Cardiac muscle cell (in vitro differentiated cells and primary cell): ENCODE measurements at places on chromosomes 7 and 10. TPM values are rescaled to one million over a fixed set of nuclear protein-coding genes. Genes with fewer than 3 reads are reported as not detected.

The GSTO2 gene
- total RNA-seq: 1.7 and 2.2 TPM in 2 replicates

The FBXL13 gene
- total RNA-seq: 1.8 and 2.2 TPM in 2 replicates

The WNT2 gene
- 260 and 313 TPM in 2 replicates for total RNA-seq

The GOLGA7B gene
- total RNA-seq: 0.18 and 0.27 TPM in 2 replicates

DNA sequence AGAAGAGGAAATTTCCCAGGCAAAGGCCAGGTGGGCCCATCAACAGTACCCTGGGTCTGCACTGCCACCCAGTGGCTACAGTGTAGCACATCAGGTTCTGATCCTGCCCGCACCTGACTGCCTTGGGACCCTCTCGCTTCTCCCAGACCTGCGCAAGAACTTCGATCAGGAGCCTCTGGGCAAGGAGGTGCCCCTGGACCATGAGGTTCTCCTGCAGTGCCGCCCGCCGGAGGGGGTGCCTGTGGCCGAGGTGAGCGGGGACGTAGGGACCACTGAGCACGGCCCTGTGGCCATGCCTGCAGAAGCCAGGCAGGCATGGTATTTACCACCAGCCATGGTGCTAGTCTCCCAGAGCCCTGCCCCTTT lies 33.9 kb upstream of the SLC29A3 start:
- DNase-seq: peak; percentile 50

GRCh38 chr10:34776090-34776690 lies 38.9 kb downstream of the PARD3 start:
- DNase-seq: no peak

DNA sequence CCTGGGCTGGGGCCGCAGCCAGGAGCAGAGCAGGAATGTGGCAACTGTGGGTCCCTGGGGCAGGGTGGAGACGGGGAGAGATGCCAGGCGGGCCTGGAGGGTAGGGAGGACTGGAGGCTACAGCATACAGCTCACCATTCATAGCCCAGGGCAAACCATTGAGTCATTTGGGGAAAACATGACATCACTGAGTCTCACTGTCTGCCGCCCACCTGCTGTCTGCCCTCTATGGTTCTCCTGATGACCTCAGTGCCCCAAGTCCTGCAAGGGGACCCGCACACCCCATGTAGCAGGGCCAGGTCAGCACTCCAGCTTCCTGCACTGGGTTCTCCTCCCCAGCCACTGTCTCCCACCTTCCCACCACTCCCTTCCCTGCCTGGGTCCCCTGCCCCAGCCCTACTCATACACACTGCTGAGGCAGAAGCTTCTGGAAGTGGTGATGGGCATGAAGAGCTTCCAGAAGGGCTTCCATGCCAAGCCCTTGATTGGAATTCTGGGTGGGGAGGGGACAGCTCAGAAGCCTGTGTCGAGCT lies 10.4 kb downstream of the CHST3 start:
- DNase-seq: no peak

- DNase-seq: no peak
Measured at GRCh38 chr7:30511973-30512662, 7.5 kb upstream of the GGCT start.

DNA sequence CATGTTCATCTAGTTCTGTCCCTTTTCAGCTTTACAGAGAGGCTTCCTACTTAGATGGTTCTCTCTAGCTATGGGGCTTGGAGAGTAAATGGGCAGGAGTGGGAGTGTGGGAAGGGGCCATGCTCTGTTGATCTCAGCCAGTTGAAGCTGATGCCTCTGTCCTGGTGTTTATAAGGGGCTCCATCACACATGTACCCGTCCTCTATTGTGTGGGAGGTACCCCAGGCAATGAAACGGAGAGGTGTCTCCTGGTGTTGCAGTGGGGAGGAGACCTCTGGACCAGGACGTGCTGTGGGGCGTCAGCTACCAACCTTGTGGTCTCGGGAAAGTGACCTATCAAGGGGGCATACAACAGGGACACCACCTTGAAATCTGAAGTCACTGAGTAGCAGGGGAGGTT lies 173.5 kb downstream of the CELF2 start:
- no peak for DNase-seq

- peak; percentile 75 for DNase-seq
Measured at GRCh38 chr7:120554960-120555571, 282.1 kb downstream of the KCND2 start.

DNA sequence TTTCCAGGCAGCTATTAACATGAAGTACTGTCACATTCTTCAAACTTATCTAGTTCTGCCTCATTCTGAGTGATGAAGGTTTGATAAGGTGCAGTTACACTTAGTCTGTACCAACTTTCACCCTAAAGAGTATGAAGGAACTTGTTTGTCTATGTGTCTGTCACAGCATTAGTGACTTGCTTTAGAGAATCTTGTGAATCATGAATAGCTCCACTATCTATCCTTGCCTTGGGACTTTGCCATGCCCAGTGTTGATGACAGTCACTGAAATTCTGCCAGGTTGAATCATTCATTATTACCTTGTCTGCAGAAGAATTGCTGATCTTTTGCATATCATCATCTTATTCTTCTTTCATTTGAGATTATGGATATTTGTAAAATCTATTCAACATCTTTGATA lies 50.9 kb upstream of the A1CF start:
- no peak for DNase-seq

GRCh38 chr10:124650820-124651401 lies 93.3 kb downstream of the FAM53B start:
- DNase-seq: no peak

GRCh38 chr10:100999742-101000126 lies at the start of gene LZTS2:
Gene LZTS2, plus strand, starts transcription at chr10:100999808. Its CDS starts 2,731 bp downstream, at chr10:101002539.
- DNase-seq: no peak

DNA sequence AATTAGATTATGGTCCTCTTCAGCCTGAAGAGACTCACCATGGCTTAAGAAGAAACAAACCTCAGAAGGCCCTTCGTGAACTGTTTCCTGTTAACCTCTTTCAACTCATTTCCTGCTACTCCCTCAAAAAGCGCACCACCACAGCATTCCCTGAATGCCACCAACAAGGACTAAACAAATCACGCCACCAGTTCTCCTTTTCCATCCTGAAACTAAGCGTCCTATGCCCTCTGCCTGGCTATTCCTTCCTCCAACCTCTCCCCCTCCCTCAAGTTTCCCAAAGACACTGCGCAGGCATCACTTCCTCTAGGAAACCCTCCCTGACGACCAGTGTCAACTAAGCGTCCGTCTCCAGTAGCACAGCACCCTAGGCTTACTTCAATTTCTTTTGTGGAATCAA lies 12.0 kb downstream of the YWHAG start:
- DNase-seq: no peak

DNA sequence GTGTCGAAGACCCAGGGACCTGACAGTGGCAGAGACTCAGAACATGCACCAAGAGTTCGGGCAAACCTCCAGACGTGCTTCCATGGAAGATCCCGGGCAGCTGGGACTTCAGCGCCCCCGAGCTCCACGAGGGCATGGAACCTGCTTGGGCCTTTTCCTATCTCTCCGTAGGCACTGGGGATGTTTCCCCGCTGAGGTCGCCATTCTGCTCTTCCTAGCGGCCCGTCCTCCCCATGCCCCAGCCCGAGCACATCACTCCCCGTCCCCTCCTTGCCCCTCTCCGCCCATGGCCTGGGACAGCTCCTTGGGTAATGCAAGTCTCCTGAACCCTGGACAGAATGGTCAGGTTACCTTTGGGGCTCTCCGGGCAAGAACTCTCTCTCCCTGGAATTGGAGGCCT lies 32.3 kb upstream of the SHH start:
- no peak for DNase-seq

DNA sequence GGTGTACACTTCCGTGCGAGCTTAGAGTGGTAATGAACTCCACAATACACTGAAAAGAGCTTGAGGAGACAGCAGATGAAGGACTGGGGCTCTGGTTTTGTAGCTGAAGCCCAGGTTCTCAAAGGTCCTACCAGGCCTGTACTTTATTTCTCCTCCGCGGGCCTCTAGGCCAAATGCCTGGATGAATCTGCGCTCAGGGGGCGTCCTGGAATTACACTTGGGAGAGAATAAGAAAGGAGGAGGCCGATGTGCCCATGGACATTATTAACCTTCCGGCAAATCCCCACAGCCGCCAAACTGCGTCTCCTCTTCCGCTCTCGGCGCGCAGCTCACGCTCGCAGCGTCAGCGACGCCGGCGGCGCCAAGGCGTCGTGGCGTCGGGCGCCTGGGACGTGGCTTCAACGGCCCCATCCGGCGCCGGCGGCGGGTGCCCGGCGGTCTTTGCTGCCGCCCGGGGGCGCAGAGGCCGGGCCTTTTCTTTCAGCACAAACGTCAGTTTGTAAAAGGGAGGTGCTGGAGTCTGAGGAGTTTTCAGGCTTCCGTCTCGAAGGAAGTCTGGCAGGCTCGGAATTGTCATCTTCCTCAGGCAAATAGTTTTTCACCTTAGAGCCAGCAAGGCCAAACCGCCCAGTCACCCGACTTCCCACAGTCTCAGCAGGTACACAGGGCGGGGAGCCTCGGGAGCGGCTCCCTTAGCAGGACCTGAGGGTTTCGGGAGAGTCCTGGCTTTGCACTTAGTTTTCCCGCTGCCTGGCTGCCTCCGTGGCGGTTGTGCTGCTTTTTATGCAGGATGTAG lies at the start of gene CCDC7:
TSS of gene CCDC7 (plus strand) at position 401 of the 796 bp plus-strand sequence. CDS start 5,503 bp downstream, outside the sequence.
- peak; percentile 92 for DNase-seq

GRCh38 chr10:96714031-96714590 lies 6.2 kb downstream of the PIK3AP1 start:
- no peak for DNase-seq

GRCh38 chr7:75971961-75972763 lies 22.2 kb downstream of the TMEM120A start:
- DNase-seq: peak; percentile 67

GRCh38 chr10:92574548-92575261 lies 812 bp upstream of the IDE start:
- DNase-seq: no peak

DNA sequence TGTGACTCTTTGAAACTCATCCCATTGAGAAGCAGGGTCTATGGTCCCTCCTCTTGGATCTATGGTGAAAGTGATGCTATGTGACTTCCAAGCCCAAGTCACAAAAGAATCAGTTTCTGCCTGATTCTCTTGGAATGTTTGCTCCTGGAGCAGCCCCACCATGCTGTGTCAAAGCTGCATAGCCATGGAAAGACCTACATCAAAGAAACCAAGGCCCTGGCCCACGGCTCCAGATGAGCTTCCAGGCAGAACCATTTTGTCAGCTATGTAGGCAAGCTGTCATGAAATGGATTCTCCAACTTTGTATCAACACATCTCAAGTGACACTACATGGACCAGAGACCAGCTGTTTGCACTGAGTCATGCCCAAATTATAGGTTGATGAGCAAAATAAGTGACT lies 77.0 kb downstream of the AASS start:
- no peak for DNase-seq

DNA sequence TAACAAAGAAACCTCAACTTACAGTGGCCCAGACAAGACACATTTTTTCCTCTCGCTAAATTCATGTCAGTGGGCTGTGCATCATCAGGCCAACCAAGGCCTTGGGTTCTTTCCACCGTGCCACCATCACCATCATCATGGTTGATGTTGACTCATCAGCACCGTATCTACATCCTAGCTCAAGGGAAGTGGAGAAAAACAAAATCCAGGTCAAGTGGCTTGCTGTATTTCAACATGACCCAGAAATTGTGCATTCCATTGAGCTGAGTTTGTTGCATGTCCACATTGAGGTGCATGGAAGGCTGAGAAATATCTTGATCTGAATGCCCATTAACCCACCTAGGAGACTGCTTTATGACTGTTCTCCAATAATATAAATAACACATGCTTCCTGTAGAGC lies 312.4 kb upstream of the CDC14C start:
- DNase-seq: no peak

DNA sequence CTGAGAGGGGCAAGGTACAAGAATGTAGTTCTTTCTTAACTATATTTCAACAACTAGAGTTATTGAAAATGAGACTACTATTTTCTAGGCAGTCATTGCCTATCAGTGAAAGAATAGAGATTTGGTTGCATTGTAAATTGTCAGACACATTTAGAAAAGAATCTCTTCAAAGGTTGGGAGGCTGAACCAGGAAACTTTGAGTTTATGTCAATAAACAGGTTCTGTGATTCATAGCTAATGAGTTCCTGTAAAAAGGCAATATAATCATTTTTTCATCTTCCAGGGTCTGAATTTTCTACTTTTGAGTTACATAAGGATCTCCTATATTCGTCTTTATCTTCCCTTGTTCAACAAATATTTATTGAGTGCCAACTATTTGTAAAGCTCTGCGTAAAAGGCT lies 47.1 kb downstream of the MAGI2 start:
- no peak for DNase-seq

DNA sequence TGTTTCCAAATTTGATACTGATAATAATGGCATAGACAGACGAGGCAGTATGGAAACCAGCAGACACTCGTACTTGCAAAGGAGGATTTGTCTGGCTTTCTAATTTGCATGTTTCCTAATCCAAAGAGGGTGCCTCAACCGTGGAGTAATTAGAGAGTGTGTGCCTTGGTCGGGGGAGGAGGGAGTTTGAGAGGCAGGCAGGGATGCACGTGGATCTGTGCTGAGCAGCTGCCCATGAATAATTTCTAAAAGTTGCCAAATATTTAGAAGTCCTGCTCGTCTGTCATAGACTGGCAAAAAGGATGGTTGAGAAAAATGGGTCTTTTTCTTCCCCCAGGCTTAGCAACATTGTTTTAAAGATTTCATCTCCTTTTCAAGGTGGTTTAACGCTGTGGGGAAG lies 69.4 kb downstream of the PTPRE start:
- DNase-seq: no peak

DNA sequence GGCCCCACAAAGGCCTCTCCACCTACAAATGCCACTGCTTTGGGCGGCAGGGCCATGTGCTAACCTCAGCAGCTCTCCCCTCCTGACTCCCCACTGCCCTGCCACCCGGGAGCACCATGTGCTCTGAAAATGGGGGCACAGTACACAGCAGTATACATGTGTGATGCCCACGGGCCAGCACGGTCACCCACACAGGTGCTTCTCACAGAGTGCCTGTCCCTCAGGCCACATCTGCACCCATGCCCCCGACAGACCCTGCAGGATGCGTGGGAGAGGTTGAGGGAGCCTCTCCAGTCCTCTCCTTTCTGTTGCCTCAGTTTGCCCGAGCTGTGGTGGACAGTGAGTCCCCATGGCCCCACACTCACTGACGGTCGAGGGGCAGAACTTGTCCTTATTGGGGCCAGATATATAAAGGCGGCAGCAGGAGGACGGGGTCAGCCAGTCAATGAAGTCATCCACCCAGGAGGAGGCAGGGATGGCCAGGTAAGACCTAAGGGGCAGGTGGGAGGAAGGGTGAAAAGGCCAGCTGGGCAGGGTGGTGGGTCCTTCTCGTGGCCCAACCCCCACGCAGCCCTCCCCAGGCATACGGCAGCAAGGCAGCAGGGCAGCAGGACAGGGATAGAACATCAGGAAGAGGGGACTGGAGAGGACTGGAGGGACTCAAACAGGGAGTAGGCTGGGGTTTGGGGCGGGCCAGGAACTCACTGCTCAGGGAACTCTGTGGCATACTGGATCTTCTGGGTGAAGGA lies 19.6 kb downstream of the NPC1L1 start:
- no peak for DNase-seq

- DNase-seq: no peak
Measured at GRCh38 chr7:29262191-29262917, 67.8 kb downstream of the CHN2 start.

DNA sequence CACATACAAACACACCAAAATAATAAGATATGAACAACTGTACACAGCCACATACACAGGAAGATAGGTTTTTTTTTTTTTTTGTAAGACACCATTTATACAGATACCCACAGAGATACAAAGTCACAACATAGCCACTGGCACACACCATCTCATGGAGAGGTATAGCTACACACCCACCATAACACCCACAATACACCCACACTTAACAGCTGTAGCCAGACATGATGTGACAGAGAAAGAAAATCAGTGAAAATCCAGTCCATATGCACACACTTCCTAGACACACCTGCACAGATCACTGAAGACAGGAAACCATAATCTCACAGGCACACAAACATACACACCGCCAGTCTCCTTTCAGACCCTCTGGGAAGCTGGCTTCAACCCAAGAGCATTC lies 62.4 kb upstream of the PAX2 start:
- no peak for DNase-seq
